ENCODE measurements at places on chromosomes 1 and 21.

GRCh38 chr1:235307158-235308124, 20.5 kb downstream of the ARID4B start:
- no peak for DNase-seq

DNA sequence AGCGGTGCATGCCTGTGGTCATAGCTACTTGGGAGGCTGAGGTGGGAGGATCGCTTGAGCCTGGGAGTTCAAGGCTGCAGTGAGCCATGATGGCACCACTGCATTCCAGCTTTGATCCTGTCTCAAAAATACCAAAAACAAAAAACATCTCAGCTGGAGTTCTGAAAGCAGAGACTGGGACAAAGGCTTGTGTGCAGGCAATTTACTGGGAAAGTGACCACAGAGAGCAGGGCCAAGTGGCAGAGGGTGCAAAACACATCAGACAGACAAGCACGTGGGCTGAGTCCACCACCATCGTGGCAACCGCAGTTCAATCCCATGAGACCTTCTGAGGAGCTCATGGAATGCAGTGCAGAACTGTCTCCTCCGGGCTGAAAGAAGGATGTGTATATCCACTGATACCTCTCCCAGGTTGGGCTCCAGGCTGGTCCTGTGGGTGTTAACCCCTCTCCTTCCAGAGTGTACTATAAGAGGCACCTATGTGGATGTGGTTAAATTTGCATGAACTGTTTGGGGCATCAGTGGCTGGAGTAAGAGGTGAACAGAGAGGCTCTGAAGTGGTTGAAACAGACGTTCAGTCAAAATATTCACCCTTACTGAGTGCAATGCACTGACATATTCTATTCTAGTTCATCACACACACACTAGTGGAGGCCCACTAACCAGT, 10.8 kb downstream of the PIGP start:
- no peak for DNase-seq

DNA sequence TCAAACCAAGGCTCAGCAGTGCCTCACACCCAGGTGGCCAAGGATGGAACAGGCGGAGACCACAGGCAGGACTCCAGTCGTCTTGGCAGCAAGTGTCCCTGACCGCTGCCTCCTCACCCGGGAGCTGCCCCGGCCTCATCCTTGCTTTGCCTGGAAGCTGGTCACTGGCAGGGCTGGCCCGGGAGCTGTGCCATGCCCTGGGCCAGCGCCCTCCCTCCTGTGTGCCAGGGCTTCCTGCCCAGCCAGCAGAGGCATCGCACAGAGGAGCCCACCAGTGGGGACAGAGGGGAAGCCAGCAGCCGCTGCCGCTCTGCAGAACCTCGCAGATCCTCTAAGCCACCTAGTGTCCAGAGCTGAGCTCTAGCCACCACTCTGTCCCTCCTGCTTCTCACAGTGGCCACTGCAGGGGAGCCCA, 7.8 kb downstream of the CASZ1 start:
- DNase-seq, result no peak

- no peak for DNase-seq
Measured at GRCh38 chr1:218867941-218868626, 305.6 kb upstream of the LYPLAL1 start.

DNA sequence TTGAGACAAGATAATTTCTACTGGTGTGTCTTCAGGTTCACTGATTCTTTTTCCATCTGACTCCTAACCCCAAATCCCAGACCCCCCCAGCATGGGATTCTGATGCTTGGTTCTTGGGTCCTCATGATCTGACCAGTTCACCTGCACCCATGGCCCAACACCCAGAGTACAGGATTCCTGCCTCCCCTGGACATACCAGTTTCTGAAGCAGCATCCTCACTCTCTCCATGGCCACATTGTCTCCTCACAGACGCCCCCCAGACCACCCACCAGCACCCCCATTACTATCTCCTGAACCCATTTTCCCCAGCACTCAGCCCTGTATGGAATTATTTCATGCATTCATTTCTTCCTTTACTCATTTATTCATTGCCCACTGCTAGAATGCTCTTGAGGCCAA, 864 bp upstream of the KRTAP12-3 start:
- DNase-seq, result no peak

GRCh38 chr1:10639775-10640578, 156.5 kb downstream of the CASZ1 start:
- DNase-seq, result no peak

DNA sequence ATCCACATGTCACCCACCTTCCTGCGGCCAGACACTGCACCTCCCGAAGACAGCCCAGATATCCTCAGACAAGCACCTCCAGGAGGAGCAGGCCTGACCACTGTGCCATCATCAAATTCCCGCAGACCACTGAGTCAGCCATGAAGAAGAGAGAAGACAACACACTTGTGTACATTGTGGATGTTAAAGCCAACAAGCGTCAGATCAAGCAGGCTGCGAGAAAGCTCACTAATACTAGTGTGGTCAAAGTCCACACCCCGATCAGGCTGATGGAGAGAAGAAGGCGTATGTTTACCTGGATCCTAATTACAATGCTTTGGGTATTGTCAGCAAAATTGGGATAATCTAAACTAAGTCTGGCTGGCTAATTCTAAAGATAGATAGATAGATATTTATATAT, 41.4 kb upstream of the BECN2 start:
- no peak for DNase-seq

DNA sequence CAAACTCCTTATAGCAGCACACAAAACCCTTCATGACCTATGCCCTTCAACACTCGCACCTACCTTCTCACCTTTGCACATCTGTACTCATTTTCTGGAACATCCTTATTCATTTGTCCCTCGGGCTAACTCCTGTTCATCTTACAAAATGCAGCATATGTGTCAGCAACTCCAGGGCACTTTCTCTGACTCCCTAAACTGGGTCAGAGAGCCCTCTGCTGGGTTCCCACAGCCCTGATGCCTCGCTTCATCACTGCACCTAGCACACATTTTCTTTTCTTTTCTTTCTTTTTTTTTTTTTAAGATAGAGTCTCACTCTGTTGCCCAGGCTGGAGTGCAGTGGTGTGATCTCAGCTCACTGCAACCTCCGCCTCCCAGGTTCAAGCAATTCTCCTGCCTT, 54.0 kb downstream of the RAB3B start:
- DNase-seq, result no peak

DNA sequence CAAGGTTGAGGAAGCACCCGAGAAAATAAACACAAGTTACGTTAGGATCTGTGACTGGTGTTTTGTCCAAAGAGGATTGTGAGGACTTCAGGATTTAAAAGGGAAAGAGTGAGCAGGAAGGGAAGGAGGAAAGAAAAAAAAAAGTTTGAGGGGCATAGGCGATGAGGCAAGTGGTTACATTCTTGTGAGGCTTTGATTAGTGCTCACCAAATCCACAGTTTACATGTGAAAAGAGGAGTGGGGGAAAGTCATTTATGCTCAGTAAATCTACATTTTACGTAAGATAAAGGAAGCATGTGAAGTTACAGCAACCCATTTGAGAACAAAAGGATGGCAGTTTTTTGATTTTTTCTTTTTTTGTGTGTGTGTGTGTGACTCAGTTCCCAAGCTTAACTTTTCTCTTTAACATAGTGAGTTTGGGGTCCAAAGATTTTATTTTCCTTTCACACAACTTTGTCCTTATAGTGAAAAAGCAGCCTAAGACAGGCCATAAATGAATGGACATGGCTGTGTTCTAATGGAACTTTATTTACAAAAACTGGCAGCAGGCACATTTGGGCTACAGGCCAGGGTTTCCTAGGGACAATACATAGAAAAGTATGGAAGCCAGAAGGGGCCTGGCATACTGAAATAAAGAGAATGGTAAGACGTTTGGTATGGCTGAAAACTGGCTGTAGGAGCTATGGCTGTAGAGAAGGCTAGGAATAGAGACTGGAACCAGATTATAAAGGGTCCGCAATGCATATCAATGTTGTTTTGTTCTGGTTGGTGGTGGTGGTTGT, 121.7 kb downstream of the FGGY start:
- no peak for DNase-seq

- DNase-seq, result no peak
Measured at GRCh38 chr1:245245021-245245667, 90.4 kb downstream of the KIF26B start.

DNA sequence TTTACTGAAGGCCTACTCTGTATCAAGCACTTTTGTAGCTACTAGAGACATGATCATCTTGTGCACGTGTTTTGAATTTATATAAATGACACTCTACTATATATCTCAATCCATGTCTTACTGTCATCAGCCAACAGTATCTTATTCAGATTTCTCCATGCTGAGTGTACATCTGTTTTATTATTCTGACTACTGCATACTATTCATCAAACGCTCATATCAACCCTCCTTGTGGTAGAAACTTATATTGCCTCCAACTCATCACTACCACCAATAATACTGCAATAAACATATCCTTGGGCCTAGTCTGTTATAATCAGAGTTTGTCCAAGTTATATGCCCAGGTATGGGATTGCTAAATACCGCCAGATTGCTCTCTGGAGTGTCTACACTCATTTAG, 81.6 kb upstream of the IRF2BP2 start:
- DNase-seq, result no peak

GRCh38 chr1:192763756-192764155, 45.1 kb upstream of the RGS2 start:
- DNase-seq, result no peak

- no peak for DNase-seq
Measured at GRCh38 chr1:232625319-232625868, 4.5 kb downstream of the SIPA1L2 start.

Measured in activated CD8-positive, alpha-beta memory T cell treated with anti-CD3 and anti-CD28 coated beads, Interleukin-2, amount 50 U/mL, for 4 hours (primary cell).